ENCODE measurements at places on chromosomes 12 and 14.
A peak's percentile ranks its signal among the peaks of the same experiment; 100 is the strongest.

DNA sequence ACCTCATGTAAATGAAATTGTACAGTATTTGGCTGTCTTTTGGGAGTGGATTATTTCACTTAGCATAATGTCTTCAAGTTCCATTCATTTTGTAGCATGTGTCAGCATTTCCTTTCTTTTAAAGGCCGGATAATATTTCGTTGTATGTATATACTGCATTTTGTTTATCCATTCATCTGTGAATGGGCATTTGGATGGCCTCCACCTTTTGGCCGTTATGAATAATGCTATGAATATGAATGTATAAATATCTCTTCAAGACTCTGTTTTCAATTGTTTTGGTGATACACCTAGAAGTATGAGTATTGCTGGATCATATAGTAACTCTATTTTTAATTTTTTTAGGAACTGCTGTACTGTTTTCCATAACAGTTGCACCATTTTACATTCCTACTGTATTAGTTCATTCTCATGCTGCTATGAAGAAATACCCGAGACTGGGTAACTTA is 164.9 kb downstream of the DYRK2 start:
- no peak for DNase-seq

DNA sequence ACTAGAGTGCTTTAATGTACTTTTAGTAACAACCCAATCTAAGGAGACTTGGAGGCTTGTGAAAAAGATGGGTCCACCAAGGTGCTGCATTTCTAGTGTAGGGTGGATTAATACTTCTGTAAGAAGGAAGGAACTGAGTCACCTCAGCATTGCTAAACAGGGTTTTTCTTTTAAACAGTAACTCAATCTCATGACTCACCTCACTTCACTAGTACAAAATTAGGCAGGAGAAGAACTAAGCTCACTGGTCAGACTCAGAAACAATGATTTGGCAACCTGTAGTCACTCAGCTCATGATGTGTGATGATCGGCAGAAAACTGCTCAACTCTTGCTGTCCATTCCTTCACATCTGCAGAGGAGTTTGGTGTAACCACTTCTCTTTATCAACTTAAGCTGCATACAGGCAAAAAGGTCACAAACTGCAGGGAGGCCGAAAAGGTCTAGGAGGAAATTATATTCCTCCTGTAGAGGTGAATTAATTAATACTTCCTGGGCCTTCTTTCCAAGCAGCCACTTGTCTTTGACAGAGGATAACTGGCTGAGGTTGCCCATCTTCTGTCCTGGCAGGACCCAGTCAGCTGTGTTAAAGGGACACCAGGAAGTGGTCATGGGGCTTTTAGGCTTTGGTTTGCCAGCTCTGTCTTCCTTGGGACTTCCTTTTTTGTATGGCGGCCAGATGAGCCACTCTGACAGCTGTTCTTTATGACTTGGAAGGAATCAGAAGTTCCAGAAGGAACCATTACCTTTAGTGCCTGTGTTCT is 466.9 kb downstream of the FUT8 start:
- DNase-seq: no peak

DNA sequence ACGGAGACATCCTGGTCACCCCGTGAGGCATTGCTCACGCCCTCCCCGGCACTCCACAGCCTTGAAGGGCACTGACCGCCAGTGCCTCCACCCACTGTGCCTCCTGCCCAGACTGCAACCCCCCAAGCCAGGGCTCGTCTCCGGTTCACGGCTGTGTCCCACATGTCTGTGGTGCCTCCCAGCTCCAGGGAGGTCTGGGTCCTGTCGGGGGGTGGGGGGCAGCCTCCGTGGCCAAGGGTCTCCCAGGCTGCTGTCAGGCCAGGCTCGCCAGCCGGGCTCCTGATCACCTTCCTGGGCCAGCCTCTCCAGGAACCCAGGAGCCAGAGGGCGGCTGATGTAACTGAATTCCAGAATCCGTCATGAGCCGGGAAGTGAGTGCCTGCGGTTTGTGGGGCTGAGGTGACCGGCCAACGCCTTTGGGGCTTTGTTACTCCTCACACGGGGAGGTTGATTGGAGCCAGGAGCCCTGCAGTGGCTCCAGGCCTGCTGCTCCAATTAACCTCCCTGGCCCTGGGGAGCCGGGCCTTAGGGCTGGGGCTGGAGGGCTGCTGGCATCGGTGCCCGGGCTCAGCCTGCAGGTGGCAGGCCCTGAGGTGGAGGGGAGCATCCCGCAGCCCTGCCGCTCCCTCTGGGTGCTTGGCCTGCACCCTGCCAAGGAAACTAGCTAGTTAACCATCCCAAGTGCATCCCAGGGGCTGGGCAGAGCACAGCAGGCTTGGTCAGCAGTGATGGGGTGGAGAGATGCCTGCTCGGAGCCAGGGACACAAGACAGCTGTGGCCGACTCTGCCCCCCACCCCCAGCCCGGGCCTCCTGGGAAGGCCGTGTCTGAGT is 36.4 kb upstream of the FBRSL1 start:
- peak; percentile 55 for DNase-seq

DNA sequence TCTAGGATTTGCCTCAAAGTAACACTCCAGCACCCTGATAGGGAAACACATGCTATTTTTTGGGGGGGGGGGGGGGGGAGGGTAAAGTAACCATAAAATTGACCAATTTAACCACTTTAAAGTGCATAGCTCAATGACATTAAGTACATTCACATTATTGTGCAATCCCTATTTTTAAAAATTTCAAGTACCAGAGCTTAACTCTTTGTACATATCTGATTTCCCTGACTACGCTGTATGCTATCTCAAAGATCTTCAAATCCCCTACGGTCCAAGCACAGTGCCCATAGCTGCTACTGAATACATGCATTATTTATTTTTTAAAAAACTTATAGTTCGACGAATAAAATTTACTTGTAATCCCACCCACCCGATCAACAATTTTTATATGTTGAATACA is 63.0 kb downstream of the BCL2L14 start:
- no peak for DNase-seq

DNA sequence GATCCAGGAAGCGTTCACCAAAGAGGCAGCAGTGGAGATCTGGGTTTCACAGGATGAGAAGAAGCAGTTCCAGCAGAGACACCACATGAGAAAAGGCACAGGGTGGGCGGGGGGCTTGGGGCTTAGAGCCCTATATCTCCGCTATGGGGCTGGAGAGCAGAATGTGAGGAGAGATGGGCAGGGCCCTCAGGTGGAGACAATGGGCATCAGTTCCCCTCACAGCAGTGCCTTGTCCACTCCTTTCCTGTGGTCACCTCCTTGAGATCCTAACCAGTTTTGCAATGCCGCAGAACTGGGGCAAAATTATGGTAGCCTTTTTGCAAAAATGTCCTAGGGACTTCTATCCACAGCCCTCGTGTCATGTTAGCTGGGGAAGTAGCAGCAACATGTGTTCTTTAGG is 27.5 kb downstream of the DHRS2 start:
- DNase-seq: no peak

- DNase-seq: no peak
Observed at GRCh38 chr12:44519931-44520330, 356.2 kb downstream of the NELL2 start.

- no peak for DNase-seq
Observed at GRCh38 chr12:51548241-51548640, 42.8 kb upstream of the SCN8A start.

DNA sequence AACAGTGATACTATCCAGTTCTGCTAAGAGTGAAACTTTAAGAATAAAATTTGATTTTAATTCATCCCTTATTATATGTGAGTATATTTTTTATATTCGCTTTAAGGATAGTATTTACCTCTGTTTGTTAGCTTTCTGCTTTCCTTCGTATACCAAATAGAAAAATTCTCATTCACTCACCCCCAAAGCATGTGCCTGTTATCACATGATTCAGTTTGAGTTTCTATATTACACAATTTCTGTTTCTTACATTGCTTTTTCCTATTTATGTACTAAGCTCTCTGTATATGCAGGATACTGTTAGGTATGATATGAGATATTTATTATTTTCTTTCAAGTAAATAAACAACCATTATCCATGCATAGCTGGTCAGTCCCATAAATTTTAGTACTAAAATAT is 275.2 kb downstream of the FBXL14 start:
- DNase-seq: no peak

- no peak for DNase-seq
Observed at GRCh38 chr14:73888460-73888725, 1.7 kb downstream of the ZNF410 start.

- DNase-seq: no peak
Observed at GRCh38 chr14:39607978-39608377, 175.7 kb upstream of the FBXO33 start.

GRCh38 chr12:72141381-72141780 is 130.8 kb upstream of the TRHDE start:
- no peak for DNase-seq

DNA sequence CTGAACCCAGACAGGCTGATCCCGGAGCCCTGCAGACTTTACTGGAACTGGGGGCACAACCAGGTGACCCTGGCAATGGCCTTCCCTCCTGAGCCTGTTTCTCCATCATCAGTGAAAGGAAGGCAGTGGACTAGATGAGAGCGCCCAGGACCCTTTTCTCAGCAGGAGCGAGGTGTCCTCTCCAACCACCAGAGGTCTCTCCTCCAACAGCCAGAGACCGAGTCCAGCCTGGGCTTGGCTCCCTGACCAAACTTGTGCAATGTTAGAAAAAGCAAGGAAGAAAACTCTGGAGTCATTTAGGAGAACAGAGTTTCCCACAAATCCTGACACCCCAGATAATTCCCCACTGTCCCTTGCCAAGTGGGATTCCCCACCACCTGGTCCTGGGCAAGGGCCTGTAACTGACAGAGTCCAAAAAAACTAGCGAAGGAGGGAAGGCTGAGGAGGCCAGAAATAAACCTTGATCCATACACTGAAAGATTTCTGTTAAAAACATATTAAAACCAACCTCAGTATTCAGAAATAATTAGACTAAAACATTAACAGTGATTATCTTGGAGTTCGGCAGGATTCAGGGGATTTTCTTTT is 9.0 kb downstream of the RPS6KL1 start:
- peak; percentile 70 for DNase-seq

- DNase-seq: no peak
Observed at GRCh38 chr12:51127050-51127729, 43.8 kb upstream of the CSRNP2 start.

DNA sequence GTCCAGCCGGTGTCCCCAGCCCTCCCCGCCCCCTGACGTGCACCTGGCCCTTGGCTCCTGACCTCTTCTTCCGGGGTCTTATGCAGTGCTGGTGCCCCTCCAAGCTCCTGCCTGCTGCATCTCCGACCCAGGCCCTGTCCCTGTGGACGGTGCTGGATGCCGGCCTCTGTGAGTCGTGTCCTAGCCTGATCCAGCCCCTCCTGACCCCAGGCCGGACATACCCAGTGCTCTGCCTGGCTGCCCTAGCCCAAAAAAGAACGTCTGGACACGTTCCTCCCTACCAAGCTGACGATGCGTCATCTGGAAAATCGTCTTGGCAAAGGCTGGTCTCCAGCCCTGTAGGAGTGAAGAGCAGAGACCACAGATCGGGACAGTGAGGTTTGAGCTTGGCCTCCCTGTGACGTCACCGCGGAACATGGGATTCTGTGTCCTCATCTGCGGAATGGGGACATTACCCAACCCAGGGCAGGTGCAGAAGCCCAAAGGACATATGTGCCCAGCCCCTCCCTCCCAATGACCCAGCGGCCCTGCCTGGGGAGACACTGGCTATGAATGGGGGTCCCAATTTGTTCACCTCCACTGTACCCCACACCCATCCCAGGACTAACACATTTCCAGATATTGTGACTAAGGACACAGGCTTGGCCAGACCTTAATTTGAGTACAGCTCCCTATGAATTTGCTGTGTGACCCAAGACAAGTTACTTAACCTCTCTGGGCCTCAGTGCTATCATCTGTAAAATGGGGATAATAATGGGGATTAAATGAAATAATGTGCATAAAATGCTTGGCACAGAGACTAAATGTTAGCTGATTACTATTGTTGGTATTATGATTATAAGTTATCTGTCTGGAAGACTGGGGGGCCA is 51.0 kb upstream of the BCL11B start:
- DNase-seq: no peak

DNA sequence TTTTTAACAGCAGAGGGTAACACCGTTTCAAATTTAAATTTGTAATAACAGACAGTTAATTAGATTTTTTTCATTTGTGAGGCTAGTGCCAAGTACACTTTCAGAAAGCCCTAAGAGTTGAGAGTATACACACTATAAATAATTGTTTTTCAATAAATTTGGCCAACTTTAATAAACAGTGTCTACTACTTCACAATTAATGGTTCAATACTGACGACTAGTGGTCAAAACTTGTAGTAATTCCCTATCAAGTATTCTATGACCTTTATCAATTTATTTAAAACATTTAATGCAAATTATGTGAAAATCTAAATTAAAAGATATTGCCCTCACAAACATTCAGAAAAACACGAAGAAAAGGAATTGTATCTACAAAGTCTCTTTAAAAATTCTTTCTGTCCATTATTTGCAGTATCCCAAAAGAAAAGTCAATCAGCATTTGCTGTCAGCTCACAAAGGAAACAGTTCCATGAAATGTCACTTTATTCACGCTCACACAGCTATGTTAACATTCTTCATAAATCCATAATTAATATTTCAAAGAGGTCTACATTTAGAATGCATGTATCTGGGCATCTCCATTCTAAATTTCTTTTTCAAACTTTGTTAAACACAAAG is 91.2 kb downstream of the CEP128 start:
- DNase-seq: no peak

DNA sequence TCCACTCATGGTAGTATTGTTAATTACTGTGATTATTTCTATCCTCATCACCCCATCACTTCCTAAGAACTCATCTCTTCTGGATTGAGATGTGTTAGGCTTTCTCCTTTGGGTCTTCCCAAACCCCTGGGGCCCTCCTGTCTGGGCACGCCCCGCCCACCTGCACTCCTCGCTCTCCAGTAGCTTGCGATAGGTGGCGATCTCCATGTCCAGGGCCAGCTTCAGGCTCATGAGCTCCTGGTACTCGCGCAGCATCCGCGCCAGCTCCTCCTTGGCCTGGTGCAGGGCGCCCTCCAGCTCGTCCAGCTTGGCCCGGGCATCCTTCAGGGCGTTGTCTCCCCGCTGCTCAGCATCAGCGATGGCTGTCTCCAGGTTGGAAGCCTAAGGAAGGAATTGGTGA is 6.8 kb downstream of the KRT71 start:
- no peak for DNase-seq

GRCh38 chr12:59010118-59010517 is 89.8 kb upstream of the LRIG3 start:
- no peak for DNase-seq

- no peak for DNase-seq
Observed at GRCh38 chr12:107783406-107784376, 9.2 kb downstream of the ASCL4 start.

DNA sequence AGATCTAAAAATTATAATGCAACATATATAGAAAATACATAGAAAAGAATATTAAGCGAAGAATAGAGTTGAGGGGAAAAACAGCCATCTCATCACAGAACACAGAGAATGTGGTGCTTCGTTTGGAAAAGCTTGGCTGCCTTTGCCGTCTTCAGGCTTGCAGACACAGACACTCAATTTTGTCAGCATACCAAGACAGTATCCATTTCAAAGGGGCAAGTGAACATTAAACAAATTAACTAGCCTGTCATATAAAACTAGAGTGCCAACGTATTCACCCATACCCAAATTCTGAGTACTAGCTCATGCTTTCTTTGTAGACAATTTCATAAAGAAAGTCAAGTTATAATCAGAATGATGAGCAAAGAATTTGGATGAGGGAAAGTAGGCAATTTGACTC is 40.5 kb downstream of the DMAC2L start:
- no peak for DNase-seq

- DNase-seq: no peak
Observed at GRCh38 chr14:97477353-97477752, 680.2 kb downstream of the VRK1 start.

- no peak for DNase-seq
Observed at GRCh38 chr12:113660936-113661335, 189.3 kb upstream of the LHX5 start.

Measured in ELF-1 (cell line).